Activated gamma-delta T cell treated with anti-CD3 and anti-CD28 coated beads, Interleukin-2, amount 50 U/mL, for 16 hours (primary cell): ENCODE measurements at places on chromosomes 5 and 9.

GRCh38 chr5:132270706-132271105, 13.2 kb downstream of the PDLIM4 start:
- DNase-seq, result no peak

DNA sequence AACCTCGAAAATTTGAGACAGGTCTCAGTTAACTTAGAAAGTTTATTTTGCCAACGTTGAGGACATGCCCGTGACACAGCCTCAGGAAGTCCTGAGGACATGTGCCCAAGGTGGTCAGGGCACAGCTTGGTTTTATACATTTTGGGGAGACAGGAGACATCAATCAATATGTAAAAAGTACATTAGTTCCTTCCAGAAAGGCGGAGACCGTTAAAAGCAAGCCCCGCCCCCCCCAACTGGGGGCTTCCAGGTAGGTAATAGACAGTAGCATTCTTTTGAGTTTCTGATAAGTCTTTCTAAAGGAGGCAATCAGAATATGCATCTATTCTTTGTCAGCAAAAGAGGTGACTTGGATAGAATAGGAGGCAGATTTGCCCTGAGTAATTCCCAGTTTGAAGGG, 599 bp upstream of the MOCS2 start:
- no peak for DNase-seq

DNA sequence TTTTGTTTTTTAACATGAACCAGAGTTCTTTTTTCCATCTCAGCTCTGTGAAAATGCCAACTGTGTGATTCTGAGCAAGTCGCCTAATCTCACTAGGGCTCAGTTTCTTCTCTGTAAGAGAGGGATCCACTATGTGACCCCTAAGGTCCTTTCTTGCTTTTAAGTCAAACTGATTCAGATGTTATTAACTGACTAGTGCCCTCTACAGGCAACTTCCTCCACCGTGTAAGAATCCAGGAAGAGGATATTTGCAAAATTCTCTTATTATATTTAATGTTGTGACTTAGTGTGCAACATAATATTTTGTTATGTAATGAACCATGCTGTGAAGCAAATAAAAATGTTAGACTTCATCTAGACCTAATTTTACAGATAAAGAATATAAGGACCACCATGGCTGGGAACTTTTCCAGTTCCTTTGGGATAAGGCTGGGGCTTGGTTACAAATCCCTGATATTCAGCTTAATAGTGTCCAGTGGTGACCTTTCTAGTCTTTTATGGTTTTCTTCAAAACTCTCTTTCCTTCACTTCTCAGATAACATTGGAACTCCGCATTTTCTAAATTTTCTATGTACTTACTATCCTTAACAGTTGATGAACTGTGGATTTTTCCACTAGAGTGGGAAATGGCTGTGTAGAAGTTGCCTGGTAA, 244.7 kb downstream of the PIK3R1 start:
- peak; percentile 20 for DNase-seq

DNA sequence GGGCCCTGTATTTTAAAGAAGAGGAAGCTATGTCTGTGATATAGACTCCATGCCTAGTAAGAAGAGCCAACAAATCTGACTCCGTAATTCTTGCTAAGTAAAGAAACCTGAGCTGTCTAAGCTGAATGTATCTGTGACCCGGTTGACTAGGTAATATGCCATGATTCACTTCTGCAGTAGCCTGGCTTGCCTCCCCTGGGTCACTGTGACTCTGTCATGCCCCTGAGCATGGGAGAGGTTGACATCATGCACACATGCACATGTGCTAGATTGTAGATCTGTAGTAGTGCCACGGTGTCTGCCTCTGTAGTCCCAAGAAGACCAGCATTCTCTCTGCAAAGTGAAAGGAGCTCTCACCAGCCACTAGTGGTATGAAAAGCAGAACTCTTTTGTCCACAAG, 9.1 kb downstream of the SLC22A5 start:
- no peak for DNase-seq

- DNase-seq, result no peak
Measured at GRCh38 chr5:176542596-176543427, 5.6 kb upstream of the RNF44 start.

GRCh38 chr5:136027311-136027710, 1.5 kb upstream of the TGFBI start:
- no peak for DNase-seq

DNA sequence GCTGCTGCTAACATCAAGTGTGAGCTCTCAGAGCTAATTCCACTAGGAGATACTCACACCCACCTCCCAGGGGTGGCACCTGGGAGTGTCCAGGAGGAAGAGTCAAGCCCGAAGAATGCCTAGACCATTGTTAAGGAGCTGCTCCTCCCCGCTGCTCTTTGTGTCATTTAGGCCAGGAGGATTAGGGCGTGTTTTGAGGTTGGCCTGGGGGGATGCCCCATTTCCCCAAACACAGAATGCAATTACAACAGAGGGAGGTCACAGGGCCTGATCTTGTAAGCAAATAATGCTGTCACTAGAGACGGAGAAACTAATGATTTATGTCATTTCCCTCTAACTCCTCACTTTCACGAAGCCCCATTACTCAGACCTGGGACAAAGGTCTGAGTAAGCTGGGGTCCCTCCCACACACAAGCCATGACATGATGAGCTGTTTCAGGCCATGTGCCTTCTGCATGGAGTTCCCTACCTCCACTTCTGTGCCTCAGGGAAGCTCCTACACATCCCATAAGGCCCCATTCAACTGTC, 312.5 kb downstream of the ACTL7B start:
- DNase-seq, result no peak

DNA sequence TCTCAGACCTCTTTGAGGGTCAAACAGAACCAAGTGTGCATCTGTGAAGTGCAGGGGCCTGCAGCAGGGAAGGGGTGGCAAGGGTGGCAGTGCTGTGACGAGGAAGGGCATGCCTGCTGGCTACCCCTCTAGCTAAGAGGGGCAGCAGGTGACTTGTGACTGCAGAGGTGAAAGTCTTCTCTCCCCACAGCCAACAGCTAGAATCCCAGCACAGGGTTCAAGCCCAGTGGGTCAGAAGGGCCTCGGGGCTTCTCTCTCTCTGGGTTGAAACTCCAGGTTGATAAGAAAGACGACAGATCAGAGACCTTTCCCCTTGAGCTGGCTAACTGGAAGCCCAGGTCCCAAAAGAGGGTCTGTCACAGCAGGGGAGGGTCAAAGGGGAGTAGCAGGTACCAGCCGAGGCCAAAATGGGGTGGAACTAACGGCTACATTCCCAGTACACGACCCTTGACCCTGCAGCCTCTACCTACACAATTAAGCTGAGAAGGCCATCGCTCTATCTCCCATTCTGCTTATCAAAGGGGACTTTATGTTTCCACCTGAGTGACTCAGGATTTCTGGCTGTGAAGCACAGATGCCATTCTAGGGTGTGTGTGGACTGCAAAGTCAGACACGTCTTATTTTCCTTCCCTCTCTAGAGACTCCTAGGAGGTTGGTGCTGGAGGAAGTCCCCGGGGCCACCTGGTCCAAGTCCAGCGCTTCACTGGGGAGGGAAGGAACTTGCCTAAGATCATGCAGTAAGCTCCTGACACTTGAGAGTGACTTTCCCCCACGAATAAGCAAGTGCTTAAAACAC, 14.6 kb downstream of the ANKS6 start:
- no peak for DNase-seq

GRCh38 chr5:35926389-35927051, 11.9 kb downstream of the CAPSL start:
- DNase-seq, result peak; percentile 54

- no peak for DNase-seq
Measured at GRCh38 chr5:73448463-73449136, at the start of gene FOXD1. FOXD1 (minus strand) TSS chr5:73448777; CDS start chr5:73448362, 415 bp downstream.

DNA sequence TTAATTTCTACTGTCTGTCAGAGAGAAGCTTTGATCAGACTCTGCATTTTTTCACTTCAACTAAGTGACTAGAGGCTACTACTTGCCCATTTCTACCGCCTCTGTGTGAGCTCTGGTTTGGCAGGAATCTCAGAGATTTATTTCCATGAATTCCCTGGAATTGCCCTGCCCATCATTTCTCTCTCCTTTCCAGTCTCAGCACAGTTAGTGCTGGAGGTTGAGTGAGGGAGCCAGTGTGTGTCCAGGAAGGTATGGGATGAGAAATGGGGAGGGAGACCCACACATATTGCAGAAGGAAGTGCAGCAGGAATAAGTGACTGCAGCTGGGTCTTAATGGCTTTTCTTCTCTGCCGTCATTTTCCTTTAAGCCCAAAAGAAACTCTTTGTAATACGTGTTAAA, 443.1 kb upstream of the ZNF462 start:
- no peak for DNase-seq

GRCh38 chr5:137666461-137666850, 69.4 kb downstream of the KLHL3 start:
- DNase-seq, result no peak

- DNase-seq, result peak; percentile 48
Measured at GRCh38 chr5:178232124-178232919, at the start of gene PHYKPL. PHYKPL (minus strand) TSS chr5:178232802; CDS start chr5:178232550, 252 bp downstream.

- no peak for DNase-seq
Measured at GRCh38 chr9:34203275-34203991, 24.6 kb downstream of the UBAP1 start.

- no peak for DNase-seq
Measured at GRCh38 chr9:5510989-5511388, 658 bp downstream of the PDCD1LG2 start.

DNA sequence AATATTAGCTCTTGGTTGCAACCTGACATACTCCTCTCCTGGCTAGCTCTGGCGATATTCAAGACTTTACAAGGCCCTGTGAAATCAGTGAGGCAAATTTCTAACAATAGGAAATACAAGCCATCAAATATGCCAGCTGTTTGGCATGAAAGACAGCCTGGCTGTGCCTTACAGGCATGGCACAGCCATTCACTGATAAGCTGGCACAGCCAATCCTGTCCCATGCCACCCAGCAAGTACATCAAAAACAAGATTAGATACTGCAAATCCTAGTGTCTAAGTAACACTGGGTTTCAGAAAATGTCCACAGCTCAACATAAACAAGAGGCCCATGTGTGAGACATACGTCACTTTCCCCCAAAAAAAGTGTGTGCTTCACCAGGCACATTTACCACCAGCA, 1045.8 kb upstream of the DMAC1 start:
- DNase-seq, result no peak

DNA sequence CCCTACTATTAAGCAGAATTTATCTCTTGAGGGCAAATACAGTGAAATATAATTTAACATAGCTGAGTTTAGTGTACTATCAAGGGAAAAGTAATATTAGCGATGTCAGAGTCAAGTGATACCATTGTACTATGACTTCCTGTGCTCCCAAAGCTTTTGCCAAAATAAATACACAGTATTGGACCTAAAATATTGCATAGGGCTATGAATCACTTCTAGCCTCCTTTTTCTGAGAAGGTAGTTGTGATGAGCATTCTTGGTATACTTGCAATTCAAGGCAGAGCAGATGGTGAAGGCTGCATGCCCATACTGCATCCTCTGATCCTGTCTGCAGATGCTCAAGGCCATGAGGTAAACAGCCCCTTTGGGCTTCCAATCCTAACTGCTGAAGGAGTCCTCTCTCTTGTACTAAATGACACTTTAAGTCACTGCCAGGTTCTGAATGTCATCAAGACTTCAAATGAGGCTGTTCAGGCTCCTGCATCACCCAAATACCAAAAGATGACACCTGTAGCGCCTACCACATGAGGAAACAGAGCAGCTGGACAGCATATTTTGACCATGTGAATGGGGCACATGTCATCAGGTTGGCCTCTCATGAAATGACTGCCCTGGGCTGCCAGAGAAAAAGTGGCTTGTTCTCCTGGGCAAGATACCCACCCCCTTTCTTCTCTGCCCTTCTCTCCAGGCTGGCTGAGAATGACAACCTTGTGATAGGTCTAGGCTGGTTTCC, 29.7 kb upstream of the PPP2CA start:
- DNase-seq, result no peak

GRCh38 chr5:92908952-92909601, 671.9 kb downstream of the NR2F1-AS1 start:
- DNase-seq, result no peak
